Prostate gland (tissue), 2 donors: ENCODE measurements at places on chromosomes 5 and 9.

DNA sequence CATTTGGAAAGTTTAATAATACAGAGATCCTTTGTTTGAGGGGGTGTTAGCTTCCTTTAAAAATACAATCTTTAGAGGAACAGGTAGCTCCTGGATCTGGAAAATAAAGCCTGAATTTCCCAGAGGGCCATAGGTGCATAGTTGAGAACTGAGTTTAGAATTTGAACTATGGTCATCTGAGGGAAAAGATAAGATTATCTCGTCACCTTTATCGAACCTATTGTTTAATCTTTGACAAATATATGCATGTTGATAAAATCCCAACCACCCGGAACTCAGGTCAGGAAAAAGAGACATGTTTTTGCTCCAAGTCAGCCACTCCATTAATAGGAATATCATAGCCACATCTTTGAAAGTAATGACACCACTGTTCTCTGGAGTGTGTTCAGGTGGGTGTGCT, 91.7 kb upstream of the FAM169A start:
- no peak for DNase-seq

DNA sequence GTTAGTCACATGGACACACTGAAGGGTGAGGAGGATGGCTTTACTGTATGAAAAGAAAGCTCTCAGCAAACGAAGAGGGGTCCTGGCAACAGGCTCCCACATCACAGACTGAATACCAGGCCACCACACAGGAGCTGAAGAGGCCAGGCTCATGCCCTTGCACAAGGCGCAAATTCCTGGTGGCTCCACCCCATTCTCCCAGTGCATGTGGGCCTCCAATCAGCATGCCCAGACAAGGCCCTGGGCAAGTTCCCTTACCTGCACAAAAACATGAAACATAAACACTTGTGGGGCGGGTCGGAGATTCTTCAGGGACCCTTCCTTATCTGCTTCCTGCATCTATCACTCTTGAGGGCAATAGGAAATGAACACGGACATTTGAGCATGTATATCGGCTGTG, 935.8 kb upstream of the EDIL3 start:
- DNase-seq, result no peak

- DNase-seq, result no peak
Observed at GRCh38 chr5:66717455-66718373, 121.5 kb downstream of the MAST4 start.

DNA sequence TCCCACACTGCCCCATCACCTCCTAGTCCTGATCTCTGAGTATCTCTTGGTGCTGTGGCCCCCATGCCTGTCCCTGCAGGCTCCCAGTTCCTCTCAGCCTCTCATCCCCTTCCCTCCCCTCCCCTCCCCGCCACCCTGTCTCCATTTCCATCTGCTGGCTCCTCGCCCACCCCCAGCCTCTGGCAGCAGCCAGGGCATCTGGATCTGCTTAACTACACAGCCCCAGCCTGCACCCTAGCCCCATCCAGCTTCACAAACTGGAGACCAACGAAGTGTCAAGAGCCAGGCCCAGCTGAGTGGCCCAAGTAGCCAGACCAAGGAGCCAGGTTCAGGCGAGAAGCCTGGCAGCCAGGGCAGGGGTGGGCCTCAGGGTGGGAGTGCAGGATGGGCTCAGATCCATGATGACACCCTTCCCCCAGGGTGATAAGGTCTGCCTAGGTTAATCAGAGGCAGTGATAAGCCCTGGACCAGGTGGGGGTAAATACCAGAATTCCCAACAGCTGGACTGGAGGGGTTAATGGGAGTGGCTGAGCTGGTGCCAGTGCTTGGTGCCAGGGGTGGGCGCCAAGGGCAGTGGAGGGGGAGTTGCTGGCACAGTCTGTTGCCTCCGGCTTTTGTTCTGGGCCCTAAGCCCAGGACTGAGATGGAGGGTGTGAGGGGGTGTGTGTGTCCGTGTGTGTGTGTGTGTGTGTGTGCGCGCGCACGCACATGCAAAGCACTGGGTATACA, 2.5 kb downstream of the IL11RA start:
- peak; percentile 66 for DNase-seq

DNA sequence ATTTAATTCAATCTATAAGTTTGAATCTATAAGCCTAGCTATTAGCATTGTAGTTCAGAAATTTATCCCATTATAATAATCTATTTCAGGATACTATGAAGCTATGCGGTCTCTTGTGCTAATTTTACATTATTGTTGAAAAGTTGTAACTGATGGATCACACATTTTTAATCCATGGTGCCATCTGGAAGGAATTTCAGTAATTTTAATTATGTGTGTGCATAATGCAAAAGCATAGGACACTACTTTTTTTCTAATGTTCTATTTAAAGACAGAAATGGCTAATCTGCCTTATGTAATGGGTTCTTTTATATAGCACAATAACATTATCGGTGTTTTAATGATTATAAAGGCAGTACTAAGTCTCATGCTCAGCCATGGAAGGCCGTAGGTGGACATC, 90.6 kb downstream of the HOMER1 start:
- DNase-seq, result no peak

DNA sequence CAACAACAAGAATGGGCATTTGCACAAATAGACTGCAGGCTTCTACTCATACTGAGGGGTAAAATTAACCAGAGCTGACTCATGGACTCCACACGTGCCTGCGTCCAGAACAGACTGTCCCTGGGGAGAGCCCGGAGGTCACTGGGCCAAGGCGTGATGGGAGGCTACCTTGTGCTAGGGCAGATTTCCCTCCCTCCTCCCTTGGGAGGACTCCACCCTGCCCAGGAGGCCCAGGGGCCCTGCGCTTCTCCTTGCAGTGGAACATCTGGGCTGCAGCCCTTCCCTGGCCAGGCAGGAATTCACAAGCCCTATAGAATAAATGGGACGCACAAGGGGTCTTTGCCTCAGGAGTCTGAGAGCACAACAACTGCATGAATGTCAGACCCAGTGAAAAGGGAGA, 35.6 kb downstream of the IRX2 start:
- no peak for DNase-seq

DNA sequence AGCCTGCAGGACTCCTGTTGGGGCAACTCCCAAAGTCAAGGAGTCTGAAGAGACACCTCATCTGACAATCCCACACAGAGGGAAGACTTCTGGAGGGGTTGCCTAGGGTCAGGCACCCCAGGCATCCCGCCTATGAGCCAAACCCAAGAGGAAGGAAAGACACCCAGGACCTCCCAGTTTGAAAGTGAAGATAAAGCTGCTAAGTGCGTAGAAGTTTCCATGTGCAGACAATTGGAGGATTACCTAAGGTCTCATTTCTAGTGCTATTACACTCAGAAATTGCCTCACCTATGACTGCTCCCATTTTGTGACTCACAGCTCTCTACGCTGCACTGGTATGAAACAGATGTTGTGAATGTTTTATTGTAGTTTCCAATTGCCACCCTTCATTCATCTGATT, 322.9 kb downstream of the SLIT3 start:
- DNase-seq, result no peak

GRCh38 chr5:14531668-14532067, 49.9 kb upstream of the OTULINL start:
- DNase-seq, result peak; percentile 40
